ENCODE measurements at places on chromosomes 7 and 10. TPM values are rescaled to one million over a fixed set of nuclear protein-coding genes. Genes with fewer than 3 reads are reported as not detected.

The GJD4 gene
- not detected for total RNA-seq

GRCh38 chr10:49441488-49442476, 45.9 kb upstream of the DRGX start:
- DNase-seq: no peak

DNA sequence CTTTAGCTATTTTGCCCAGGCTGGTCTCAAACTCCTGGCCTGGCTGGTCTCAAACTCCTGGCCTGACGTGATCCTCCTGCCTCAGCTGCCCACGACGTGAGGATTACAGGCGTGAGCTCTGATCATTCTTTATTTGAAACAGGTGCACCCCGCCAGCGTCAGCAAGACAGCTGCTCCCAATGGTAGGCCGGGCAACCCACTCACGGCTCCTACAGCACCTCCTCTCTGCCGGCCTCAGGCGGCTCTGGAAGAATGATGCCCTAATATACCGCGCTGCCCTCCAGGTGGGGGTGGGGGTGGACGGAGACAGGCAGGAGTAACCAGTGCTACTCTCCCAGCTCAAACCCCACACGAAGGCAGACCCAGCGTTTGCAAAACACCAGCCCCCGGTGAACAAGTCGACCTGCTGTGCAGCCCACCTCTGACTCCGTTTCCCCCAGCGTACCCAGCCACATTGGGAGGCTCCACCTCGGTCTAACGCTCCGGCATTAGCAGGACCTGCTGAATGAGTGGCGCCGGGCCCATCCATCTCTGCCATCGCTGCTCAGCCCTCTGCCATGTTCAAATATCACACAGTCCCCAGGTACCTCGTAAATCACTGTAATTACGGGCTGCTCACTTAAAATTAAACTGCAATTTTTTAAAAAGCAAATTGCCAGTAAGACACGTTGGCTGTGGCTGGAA, 148.6 kb downstream of the ELFN1 start:
- no peak for DNase-seq

The IDI2 gene
- total RNA-seq: not detected

GRCh38 chr10:126135941-126136595, 239.7 kb downstream of the FANK1 start:
- no peak for DNase-seq

- no peak for DNase-seq
Measured at GRCh38 chr10:4246881-4247358, 461.9 kb upstream of the KLF6 start.

The NOC3L gene
- total RNA-seq: 18.6 TPM

The GALNT11 gene
- total RNA-seq: 27.4 TPM

- no peak for DNase-seq
Measured at GRCh38 chr10:35961501-35961900, 319.4 kb upstream of the FZD8 start.

DNA sequence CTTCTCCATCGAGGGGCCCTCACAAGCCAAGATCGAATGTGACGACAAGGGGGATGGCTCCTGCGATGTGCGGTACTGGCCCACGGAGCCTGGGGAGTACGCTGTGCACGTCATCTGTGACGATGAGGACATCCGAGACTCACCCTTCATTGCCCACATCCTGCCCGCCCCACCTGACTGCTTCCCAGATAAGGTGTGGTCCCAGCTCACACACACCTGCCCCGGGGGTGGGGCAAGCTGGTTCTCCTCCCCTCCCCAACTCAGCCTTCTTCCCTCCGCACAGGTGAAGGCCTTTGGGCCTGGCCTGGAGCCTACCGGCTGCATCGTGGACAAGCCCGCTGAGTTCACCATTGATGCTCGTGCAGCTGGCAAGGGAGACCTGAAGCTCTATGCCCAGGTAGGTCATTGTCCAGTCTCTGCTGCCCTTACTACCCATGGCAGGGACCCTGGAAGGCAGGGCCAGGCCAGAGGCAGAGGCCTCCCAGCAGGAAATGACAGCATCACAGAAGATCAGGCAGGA, 11.0 kb downstream of the FLNC start:
- no peak for DNase-seq

The TAS2R5 gene
- total RNA-seq: 1.5 TPM

DNA sequence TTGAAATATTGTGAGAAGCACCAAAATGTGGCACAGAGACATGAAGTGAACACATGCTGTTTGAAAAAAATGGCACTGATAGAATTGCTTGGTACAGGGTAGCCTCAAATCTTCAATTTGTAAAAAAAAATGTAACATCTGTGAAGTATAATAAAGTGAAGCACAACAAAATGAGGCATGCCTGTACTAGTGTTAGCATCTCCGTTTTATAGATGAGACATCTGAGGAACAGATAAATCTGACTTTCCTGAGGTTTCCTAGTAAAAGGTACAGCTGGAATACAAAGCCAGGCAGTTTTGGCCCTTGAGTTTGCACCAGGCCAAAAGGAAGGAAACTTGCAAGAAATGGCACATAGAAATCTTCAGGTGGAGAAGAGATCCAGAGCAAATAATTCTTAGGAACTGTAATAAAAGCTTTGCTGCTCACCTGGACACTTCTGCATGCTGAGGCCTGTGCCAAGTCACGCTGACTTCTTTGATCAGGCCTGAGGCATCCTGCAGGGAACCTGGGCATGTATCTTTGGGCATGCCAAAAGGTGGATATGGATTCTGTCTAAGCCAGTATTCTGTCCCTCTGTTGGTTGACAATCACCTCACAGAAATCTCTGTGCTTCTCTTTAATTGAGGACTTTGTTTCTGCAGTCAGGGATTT, 251.5 kb upstream of the PLPP4 start:
- DNase-seq: no peak

The GPR85 gene
- 1.2 TPM for total RNA-seq

- DNase-seq: no peak
Measured at GRCh38 chr10:116043861-116044260, 229.1 kb downstream of the GFRA1 start.

GRCh38 chr10:63766745-63767137, 245.5 kb downstream of the REEP3 start:
- DNase-seq: no peak

The CALHM1 gene
- total RNA-seq: not detected

The ZKSCAN5 gene
- 5.9 TPM for total RNA-seq

GRCh38 chr10:13740461-13740860, 153.7 kb downstream of the PRPF18 start:
- DNase-seq: no peak

The ZNF853 gene
- 8.1 TPM for total RNA-seq

- no peak for DNase-seq
Measured at GRCh38 chr10:48306870-48307710, 613 bp downstream of the MAPK8 start.

- DNase-seq: no peak
Measured at GRCh38 chr10:28849309-28849708, 172.0 kb downstream of the BAMBI start.

The ZNF33B gene
- total RNA-seq: 12.2 TPM

The CDK1 gene
- 1.3 TPM for total RNA-seq

DNA sequence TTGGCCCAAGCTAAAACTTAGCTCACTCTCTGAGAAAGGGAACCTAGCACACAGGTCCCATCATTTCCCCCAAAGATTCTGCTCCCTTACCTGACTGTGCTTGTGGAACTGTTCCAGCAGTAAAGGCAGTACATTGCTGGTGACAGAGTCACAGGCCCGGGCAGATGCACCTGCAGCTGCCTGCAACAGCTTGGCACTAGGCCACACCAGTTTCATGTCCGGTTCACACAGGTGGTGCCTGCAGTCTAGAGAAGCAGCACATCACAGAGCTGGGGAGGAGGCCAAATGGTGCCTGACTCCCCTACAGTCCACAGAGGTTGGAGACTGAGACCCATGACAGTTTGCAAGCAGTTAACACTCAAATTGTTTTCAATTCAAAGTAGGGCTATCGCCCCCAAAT, 22.2 kb downstream of the ZDHHC16 start:
- DNase-seq: no peak

- DNase-seq: peak; percentile 36
Measured at GRCh38 chr10:132615341-132616169, 78.0 kb downstream of the INPP5A start.

The GRID1 gene
- 4.4 TPM for total RNA-seq

The BCL7B gene
- 59.0 TPM for total RNA-seq

GRCh38 chr10:103197174-103197573, 4.1 kb upstream of the NT5C2 start:
- peak; percentile 85 for DNase-seq

The ANKRD30A gene
- not detected for total RNA-seq

GRCh38 chr7:5549096-5549763, 125.6 kb upstream of the TNRC18 start:
- DNase-seq: peak; percentile 89

The TLX1 gene
- total RNA-seq: not detected

The GALNT17 gene
- 22.0 TPM for total RNA-seq

- no peak for DNase-seq
Measured at GRCh38 chr10:62900829-62901571, 84.8 kb upstream of the EGR2 start.
